ENCODE measurements at places on chromosomes 3 and 15. TPM values are rescaled to one million over a fixed set of nuclear protein-coding genes. Genes with fewer than 3 reads are reported as not detected.

DNA sequence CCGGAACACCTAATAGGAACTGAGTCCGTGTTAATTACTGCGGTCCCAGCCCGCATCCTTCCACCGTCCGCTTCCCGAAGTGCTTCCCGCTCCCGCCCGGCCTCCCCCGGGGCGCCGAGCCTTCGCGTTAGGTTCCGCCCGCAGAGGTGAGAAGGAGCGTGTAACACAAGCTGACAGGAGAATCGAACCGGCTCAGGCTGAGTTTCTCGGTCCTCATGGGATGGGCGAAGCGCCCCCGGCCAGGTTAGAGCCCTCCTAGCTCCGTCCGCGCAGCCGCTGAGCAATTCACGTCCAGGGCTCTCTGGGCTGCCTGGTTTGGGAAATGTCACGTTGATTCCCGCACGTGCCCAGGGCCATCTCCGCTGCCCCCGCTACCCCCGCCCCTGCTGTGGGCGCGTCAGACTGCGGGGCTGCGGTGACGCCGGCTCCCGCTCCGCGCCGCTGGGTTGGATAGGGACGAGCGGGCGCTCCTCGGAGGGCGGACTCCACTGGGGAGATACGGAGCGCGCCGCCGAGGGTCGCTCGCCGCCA lies 954 bp downstream of the CLDN11 start:
- H3K4me1 ChIP-seq: peaks cover 8% of the 10 kb centered on the region
- H3K4me3 ChIP-seq: no peak overlapping the region
- H3K27me3 ChIP-seq: peaks cover 50% of the 10 kb centered on the region
- peaks cover 3% of the 10 kb centered on the region for H3K36me3 ChIP-seq
- DNase-seq: no peak

DNA sequence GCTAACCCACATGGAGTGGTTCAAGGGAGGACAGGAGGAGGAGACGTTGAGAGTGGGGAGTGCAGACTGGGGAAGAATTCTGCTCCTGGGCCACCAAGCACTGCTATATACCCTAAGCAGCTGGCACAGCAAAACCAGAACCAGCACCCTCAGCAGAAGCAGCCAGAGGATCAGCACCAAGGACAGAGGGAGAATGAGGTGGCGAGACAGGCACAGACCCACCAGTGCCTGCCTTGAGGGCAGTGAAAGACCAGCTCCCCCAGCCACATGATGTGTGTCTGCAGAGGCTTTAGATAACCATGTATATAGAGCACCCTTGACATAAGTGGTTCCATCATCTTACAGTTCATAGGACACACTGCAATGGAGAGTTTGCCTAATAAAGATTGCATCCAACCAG lies 319.0 kb downstream of the GABRB3 start:
- H3K27me3 ChIP-seq: no peaks in the 10 kb centered on the region
- no peaks in the 10 kb centered on the region for H3K4me1 ChIP-seq
- no peaks in the 10 kb centered on the region for H3K36me3 ChIP-seq

DNA sequence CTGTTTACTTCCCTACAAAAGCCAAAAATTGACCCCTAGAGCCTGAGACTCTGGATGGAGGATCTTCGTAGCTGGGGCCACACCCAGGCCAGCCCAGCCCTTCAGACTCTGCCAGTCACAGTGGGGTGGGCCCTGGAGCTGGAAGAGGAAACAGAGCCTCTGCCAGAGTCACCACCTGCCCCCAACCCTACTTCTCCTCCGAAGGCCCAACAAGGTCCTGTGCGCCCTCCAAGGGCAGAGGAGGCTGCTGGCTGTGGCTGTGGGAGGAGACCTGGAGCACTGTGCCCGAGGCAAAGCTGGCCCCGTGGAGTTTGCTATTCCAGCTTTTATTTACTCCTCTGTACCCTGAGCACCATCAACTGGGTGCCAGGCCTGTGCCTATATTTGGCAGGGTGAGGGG lies 19.0 kb downstream of the CISH start:
- H3K27me3 ChIP-seq: no peaks in the 10 kb centered on the region
- peak overlapping the region; percentile 98 for H3K27ac ChIP-seq
- H3K4me1 ChIP-seq: peaks cover 85% of the 10 kb centered on the region
- H3K4me3 ChIP-seq: no peak overlapping the region
- DNase-seq: no peak

DNA sequence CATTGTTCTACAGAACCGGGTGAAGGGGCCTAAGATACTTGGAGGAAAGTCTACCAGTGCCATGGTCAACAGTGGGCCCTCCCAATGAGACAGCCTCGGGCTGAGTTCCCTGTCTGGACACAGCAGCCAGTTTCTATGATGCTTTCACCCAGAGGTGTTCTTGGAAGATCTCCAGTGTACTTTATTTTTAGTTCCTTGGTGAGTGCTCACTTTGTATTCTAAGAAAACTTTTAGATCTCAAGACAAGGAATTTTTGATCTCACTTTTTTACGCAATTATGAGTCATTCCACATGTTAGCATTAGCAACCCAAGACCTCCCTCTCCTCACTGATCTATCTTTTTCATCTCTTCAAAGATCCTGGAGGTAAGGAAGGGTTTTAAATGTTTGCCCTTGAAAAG lies 287.7 kb downstream of the RORA start:
- no peak overlapping the region for H3K27ac ChIP-seq
- no peaks in the 10 kb centered on the region for H3K36me3 ChIP-seq
- no peaks in the 10 kb centered on the region for H3K4me1 ChIP-seq

DNA sequence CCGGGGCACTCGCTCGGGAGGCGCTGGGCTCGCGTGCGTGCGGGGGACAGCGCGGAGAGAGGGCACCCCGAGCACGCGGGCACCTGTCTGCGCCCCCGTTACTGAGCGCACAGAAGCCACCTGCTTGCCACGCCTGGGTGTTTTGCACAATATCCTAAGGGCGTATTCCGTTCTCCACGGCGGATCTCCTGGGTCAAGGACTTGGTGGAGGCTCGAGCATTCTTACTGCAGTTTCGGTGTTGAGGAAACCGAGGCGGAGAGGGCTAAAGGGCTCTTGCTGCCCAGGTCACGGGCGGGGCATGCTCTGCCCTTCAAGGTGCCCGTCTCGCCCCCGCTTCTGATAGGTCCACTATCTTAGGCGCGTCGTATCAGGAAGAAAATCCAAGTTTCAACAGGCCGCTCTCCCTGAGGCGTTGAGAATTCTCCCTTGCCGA lies 526 bp downstream of the GPD1L start:
- H3K4me3 ChIP-seq: peak overlapping the region; percentile 93
- no peaks in the 10 kb centered on the region for H3K27me3 ChIP-seq
- peaks cover 39% of the 10 kb centered on the region for H3K4me1 ChIP-seq
- peak overlapping the region; percentile 89 for H3K27ac ChIP-seq
- DNase-seq: no peak

ARID3B gene
- total RNA-seq: 63.6 TPM

- H3K36me3 ChIP-seq: no peaks in the 10 kb centered on the region
- H3K4me1 ChIP-seq: no peaks in the 10 kb centered on the region
- no peak overlapping the region for H3K4me3 ChIP-seq
- H3K27me3 ChIP-seq: no peaks in the 10 kb centered on the region
- H3K27ac ChIP-seq: no peak overlapping the region
- DNase-seq: no peak
Measured at GRCh38 chr3:178915365-178915764, 156.2 kb downstream of the ZMAT3 start.

ERC2 gene
- total RNA-seq: not detected

- no peak overlapping the region for H3K27ac ChIP-seq
- peak; percentile 28 for DNase-seq
- H3K27me3 ChIP-seq: peaks cover 4% of the 10 kb centered on the region
- H3K4me3 ChIP-seq: no peak overlapping the region
- no peaks in the 10 kb centered on the region for H3K4me1 ChIP-seq
Measured at GRCh38 chr15:101053261-101053660, 134.1 kb downstream of the LRRK1 start.

GNB4 gene
- 7.5 TPM for total RNA-seq

Data from activated CD8-positive, alpha-beta memory T cell treated with anti-CD3 and anti-CD28 coated beads, Interleukin-2, amount 10 ng/mL, durations not matched to agents 7 days and 5 days (primary cell).